ENCODE measurements at places on chromosomes 2 and 18.

DNA sequence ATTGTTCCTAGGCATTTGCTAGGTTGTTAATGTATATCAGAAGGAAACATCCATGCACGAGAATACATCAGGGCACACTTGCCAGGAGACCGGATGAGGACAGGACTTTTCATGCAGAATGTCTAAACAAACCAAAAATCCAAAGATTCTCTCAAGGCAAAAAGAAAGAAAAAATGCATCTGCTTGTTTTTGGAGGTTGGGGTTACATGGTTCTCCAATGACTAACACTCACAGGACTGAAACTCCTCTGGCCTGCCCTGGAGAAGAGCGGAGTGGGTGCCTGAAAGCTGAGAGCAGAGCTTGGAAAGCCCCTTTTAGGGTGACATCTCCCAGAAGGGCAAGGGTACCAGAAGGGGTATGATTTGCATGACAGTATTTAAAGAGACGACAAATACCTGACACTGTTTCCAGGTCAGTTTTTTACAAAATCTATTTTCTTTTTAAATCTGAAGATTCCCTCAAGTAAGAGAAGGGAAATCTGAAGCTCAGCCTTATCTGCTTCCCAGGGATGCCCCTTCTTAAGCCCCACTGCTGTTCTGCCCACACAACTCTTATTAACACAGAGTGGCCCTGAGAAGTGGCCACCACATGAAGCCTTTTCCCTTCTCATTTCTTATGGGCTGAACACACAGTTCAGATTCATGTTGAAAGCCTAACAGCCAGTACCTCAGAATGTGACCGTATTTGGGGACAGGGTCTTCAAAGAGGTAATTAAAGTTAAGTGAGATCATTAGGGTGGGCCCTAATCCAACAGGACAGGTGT, 216.4 kb downstream of the STK39 start:
- H3K27me3 ChIP-seq = no peaks in the 10 kb centered on the region
- H3K27ac ChIP-seq = no peak overlapping the region
- H3K36me3 ChIP-seq = peaks cover 7% of the 10 kb centered on the region

DNA sequence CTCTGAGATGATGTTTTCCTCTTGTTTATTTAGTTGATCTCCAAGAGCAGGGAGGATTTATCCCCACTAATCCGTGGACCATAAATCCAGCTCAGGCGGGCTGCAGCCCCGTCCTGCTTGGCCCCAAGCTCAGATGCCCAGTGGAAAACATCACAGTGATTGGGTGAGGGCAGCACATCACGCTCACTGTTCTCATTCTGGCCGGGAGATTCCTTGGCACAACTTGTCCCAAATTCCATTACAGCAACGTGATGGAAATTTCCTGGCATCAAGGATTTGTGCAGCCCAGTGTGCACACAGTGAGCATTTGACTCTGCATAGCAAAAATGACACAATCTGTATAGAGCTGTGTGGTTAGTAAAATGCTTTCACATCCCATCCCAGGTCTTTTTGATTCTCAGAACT, 96.8 kb downstream of the VAPA start:
- H3K4me1 ChIP-seq = no peaks in the 10 kb centered on the region
- H3K27me3 ChIP-seq = peaks cover 9% of the 10 kb centered on the region
- H3K4me3 ChIP-seq = no peak overlapping the region
- H3K36me3 ChIP-seq = no peaks in the 10 kb centered on the region
- H3K27ac ChIP-seq = no peak overlapping the region

GRCh38 chr2:119254601-119255080, 31.0 kb downstream of the STEAP3 start:
- no peak overlapping the region for H3K27ac ChIP-seq
- H3K4me1 ChIP-seq = no peaks in the 10 kb centered on the region
- no peak overlapping the region for H3K4me3 ChIP-seq

GRCh38 chr18:7980136-7980535, 413.0 kb downstream of the PTPRM start:
- no peaks in the 10 kb centered on the region for H3K36me3 ChIP-seq
- no peak overlapping the region for H3K4me3 ChIP-seq
- H3K4me1 ChIP-seq = no peaks in the 10 kb centered on the region

GRCh38 chr2:196988639-196989038, 62.1 kb upstream of the PGAP1 start:
- H3K27ac ChIP-seq = peak overlapping the region; percentile 56
- H3K27me3 ChIP-seq = no peaks in the 10 kb centered on the region
- DNase-seq = no peak
- no peak overlapping the region for H3K4me3 ChIP-seq
- H3K36me3 ChIP-seq = peaks cover 80% of the 10 kb centered on the region

DNA sequence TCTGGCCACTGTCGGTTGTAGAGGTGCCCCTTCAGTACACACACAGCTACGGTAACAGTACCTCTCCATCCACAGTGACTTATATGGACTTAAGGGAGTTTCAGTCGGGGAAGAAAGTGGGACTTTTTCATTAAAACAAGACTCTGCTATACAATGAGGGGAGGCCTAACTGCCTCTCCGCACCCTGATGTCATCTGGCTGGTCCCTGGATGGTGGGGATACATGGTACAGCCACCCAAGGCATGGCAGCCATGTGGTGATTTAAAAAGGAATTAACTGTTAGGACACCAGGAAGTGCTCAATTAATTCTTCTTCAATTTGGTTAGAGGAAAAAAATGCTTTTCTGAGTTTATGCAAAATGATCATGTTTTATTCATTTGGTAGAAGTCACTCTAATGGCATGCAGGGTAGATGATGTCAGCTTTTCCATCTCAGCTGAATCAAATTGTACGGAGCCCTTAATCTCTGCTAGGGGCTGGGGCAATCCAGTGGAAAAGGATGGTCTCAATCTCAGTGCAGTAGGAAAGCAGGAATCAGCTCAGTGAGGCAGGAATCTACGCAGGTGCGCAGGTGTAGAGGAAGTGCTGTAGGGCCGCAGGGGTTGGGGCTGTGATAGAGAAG, 243.9 kb downstream of the PRKCE start:
- no peak overlapping the region for H3K4me3 ChIP-seq
- no peak for DNase-seq
- peaks cover 4% of the 10 kb centered on the region for H3K36me3 ChIP-seq
- no peaks in the 10 kb centered on the region for H3K27me3 ChIP-seq
- peaks cover 27% of the 10 kb centered on the region for H3K4me1 ChIP-seq
- no peak overlapping the region for H3K27ac ChIP-seq

- no peaks in the 10 kb centered on the region for H3K36me3 ChIP-seq
- peaks cover 5% of the 10 kb centered on the region for H3K27me3 ChIP-seq
- DNase-seq = peak; percentile 70
- no peak overlapping the region for H3K4me3 ChIP-seq
- H3K4me1 ChIP-seq = peaks cover 6% of the 10 kb centered on the region
Observed at GRCh38 chr2:1550658-1551316, 137.5 kb downstream of the TPO start.

DNA sequence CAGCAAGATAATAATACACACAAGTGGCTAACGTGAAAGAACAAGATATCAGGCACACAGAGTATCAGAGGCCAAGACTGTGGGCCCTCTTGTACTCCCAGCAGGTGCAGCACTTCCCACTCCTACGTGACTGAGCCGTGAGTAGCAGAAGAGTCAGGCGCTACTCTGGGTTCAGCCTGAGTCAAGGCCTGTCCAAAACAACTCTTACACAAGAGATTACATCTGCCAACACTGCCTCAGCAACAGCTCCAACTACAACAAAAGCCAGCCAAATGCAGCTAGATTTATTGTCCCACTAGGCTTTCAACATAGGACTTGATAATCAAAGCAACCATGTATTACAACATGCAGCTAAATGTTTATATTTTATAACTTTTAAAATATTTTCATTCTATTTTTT, 56.2 kb downstream of the ITSN2 start:
- H3K27ac ChIP-seq = no peak overlapping the region
- H3K4me1 ChIP-seq = no peaks in the 10 kb centered on the region

GRCh38 chr2:73257425-73258125, 23.5 kb downstream of the CCT7 start:
- no peak overlapping the region for H3K4me3 ChIP-seq
- no peaks in the 10 kb centered on the region for H3K4me1 ChIP-seq
- peak; percentile 30 for DNase-seq

DNA sequence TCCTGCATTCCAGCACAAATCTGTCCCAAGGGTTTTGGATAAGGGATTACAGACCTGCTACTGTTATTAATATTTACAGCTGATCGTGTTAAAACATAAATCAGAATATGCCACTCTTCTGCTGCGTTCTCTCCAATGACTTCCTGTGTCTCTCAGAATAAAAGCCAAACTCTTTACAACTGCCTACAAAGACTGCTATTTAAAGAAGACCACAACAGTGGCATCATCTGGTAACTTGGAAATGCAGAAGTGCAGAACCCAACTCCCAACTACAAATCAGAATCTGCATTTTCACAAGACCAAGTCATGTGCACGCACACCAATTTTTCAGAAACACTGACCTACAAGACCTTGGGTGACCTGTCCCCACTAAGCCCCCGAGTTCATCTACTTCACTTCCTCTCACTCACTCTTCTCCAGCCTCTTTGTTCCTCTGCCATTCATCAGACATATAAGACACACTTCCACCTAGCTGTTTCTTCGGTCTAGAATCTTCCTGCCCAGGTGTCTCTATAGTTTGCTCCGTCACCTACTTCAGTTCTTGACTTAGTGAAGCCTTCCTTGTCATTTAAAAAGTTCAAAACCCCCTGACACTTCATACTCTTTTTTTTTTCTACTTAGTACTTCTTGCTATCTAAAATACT, 36.0 kb downstream of the CHN1 start:
- no peak for DNase-seq
- H3K4me1 ChIP-seq = peaks cover 7% of the 10 kb centered on the region
- H3K27ac ChIP-seq = no peak overlapping the region
- no peaks in the 10 kb centered on the region for H3K36me3 ChIP-seq
- H3K27me3 ChIP-seq = no peaks in the 10 kb centered on the region

DNA sequence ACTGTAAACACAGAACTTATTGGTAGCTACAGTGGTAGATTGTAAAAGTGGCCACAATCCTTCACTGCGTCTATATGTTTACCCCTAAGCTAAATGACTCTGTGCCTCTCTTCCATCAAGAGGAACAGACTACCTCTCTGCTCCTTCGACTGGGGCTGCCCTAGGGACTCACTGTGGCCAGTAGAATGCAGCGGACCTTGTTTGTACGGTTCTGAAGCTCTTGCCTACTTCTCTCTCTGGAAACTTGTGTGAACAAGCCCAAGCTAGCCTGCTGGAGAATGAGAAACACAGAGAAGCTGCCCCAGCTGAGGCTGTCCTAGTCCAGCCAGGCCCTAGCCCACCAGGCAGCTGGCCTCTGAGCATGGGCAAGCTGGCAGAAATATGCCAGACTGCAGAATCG, 140.8 kb upstream of the SLC1A4 start:
- DNase-seq = no peak
- no peaks in the 10 kb centered on the region for H3K36me3 ChIP-seq
- peaks cover 19% of the 10 kb centered on the region for H3K27me3 ChIP-seq
- H3K4me3 ChIP-seq = no peak overlapping the region
- no peak overlapping the region for H3K27ac ChIP-seq
- peaks cover 6% of the 10 kb centered on the region for H3K4me1 ChIP-seq

GRCh38 chr2:120561379-120562035, 174.2 kb upstream of the GLI2 start:
- DNase-seq = no peak
- H3K27me3 ChIP-seq = no peaks in the 10 kb centered on the region
- H3K27ac ChIP-seq = no peak overlapping the region
- no peaks in the 10 kb centered on the region for H3K4me1 ChIP-seq

- H3K4me1 ChIP-seq = no peaks in the 10 kb centered on the region
- no peak overlapping the region for H3K4me3 ChIP-seq
- H3K36me3 ChIP-seq = no peaks in the 10 kb centered on the region
Observed at GRCh38 chr2:222796413-222797103, 64.3 kb upstream of the ACSL3 start.

GRCh38 chr2:199955007-199955338, 318 bp downstream of the TYW5 start:
- peak overlapping the region; percentile 93 for H3K27ac ChIP-seq
- no peak for DNase-seq
- peaks cover 18% of the 10 kb centered on the region for H3K36me3 ChIP-seq
- H3K4me1 ChIP-seq = peaks cover 71% of the 10 kb centered on the region

GRCh38 chr2:171524018-171524401, 1.7 kb downstream of the CYBRD1 start:
- DNase-seq = no peak
- no peaks in the 10 kb centered on the region for H3K36me3 ChIP-seq
- H3K4me3 ChIP-seq = no peak overlapping the region
- H3K27me3 ChIP-seq = peaks cover 81% of the 10 kb centered on the region

- no peak overlapping the region for H3K4me3 ChIP-seq
- no peaks in the 10 kb centered on the region for H3K36me3 ChIP-seq
- H3K4me1 ChIP-seq = peaks cover 23% of the 10 kb centered on the region
- DNase-seq = no peak
- peaks cover 68% of the 10 kb centered on the region for H3K27me3 ChIP-seq
- H3K27ac ChIP-seq = no peak overlapping the region
Observed at GRCh38 chr18:23735021-23735464, 45.8 kb downstream of the LAMA3 start.

GRCh38 chr2:53527056-53527455, 240.5 kb upstream of the CHAC2 start:
- H3K36me3 ChIP-seq = no peaks in the 10 kb centered on the region
- DNase-seq = no peak
- no peak overlapping the region for H3K4me3 ChIP-seq
- no peaks in the 10 kb centered on the region for H3K4me1 ChIP-seq

DNA sequence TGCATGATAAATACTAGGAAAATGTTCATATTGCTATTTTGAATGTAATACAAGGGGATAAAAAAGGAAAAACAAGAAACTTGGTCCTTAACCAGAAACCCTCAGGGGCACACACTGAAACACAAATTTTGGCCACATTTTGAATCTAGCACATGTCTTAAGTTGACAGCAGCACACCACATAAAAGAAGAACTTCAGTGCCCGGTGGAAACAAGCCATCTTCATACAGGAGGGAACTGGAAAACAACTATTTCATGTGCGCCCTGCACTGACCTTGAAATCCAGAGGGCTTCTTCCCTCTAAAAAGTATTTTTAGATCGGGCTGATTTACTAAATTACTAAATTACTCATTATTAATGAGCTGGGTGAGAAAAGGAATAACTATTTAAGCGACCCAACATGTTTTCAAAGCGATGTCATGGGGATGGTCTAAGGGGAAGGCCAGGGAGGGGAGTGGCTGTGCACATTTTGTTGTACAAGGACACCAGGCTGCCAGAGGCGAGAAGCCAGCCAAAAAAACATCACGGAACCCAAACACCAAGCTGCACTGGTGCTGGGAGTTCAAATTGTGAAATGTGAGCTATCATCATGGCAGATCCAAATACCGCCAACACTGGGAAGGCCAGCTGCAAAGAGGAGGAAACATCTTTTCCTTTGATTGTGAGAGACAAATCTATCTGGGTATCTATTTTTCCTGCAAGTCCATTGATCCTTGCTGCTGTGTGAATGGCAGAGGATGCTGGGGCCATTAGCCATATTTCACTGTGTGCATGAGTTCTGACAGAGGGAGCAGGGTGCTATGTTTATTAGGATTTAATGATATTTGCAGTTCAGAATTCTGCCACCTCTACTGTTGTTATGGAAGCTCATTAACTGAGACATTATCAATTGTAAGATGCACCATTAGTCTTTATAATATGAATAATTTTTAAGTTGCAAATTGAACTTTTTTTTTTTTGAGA, 150.7 kb upstream of the LMAN1 start:
- H3K36me3 ChIP-seq = no peaks in the 10 kb centered on the region
- H3K4me1 ChIP-seq = no peaks in the 10 kb centered on the region
- DNase-seq = no peak
- H3K27ac ChIP-seq = no peak overlapping the region
- no peaks in the 10 kb centered on the region for H3K27me3 ChIP-seq
- H3K4me3 ChIP-seq = no peak overlapping the region
